ENCODE measurements at places on chromosomes 1 and 21.

DNA sequence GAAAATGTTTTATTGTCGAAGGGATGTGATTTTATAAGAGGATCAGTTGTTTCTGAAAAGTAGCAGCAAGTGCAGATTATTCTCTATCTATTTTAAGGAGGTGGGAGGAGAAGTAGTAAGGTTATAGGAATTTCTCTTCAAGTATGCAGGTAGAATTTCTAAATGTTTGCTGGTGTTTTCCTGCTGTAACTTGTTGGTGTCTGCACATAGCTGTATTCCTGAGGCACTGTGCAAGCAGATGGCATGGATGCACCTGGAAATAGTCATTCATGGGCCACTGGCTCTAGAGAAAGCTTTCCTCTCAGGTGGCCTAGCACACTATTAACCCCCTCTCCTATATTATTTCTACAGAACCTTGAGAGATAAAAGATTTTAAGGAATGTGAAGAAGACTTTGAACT is 30.3 kb upstream of the PODN start:
- no peak for DNase-seq

DNA sequence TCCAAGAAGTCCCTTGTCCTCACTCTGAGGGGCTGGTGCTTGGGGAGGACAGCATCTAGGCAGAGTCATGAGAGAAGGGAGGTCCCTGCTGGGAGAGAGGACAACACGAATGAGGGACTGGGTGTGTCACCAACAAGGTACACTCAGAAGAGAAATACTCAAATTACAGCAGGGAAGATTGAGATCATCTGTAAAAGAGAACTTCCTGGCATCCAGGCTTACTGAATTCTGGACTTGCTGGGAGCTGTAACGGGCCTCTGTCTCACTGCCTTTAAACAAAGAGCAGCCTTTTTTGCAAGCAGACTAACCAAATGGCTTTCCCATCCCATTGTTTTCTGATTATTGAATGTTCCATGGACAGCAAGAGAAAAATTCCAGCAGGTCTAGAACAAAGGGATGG is 195.7 kb upstream of the RAB4A start:
- no peak for DNase-seq

- no peak for DNase-seq
Observed at GRCh38 chr1:165444897-165445370, at the start of gene RXRG. Gene RXRG (minus strand): TSS chr1:165445126. CDS start chr1:165444893, 233 bp downstream.

- DNase-seq, result peak; percentile 58
Observed at GRCh38 chr1:154404984-154405746, at the start of gene IL6R. Gene IL6R (plus strand): TSS chr1:154405343. CDS start chr1:154405630, 287 bp downstream.

GRCh38 chr1:66415866-66416265 is 118.1 kb upstream of the SGIP1 start:
- DNase-seq, result no peak

GRCh38 chr1:170530972-170531757 is 801 bp upstream of the GORAB start:
- DNase-seq, result no peak

DNA sequence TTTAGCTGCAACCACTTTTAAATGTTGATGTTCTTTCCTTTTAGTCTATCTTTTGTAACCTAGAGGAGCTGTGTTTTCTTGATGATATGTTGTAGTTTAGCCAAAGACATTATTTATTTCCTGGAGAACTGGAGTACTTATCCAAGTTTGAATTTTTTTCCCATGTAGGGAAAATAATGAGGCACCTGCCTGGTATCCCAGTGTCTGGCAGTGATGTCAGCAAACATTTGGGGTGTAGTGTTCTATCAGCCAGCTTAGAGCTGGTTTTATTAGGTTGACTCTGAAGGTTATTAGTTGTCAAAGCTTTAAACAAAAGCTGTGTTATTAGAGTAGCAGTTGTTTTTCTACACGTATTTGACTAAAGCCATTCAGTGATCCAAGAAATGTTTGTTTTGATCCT is 3.2 kb downstream of the CTPS1 start:
- no peak for DNase-seq

DNA sequence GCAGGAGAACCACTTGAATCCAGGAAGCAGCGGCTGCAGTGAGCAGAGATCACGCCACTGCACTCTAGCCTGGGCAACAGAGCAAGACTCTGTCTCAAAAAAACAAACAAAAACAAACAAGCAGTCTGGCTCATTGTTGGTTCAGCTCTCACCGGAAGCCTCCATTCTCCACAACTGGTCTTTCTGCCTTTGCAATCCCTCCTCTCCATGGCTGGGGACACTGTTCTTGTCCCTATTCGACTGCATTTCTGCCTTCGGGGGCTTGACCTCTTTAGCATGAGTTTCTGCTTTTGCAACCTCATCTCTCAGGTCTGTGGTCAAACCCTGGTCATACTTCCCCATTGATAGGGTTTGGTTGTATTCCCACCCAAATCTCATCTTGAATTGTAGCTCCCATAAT is 216.3 kb upstream of the NR5A2 start:
- no peak for DNase-seq

GRCh38 chr1:98884864-98885263 is 119.8 kb downstream of the PLPPR5 start:
- no peak for DNase-seq

GRCh38 chr1:52296345-52296744 is 69.7 kb downstream of the CC2D1B start:
- DNase-seq, result peak; percentile 64

- DNase-seq, result peak; percentile 76
Observed at GRCh38 chr1:244046907-244047611, 4.0 kb upstream of the ZBTB18 start.

- no peak for DNase-seq
Observed at GRCh38 chr1:157233131-157233530, 94.9 kb upstream of the ETV3 start.

DNA sequence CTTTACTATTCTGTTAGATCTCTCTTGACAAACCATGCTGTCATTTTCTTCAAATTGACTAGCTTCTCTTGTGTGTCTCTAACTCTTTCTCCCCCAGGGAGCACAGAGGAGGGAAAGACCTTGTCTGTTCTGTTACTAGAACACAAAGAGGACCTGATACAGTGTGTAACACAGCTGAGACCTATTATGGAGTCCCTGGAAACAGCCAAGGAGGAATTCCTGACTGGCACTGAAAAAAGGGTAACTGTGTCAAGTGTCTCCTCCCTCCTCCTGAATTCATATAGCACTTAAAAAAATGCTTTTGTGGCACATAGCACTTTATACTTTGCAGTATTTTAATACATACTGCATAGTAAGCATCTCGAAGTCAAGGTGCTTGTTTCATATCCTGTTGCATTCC is 50.6 kb downstream of the ZBTB40 start:
- DNase-seq, result no peak

GRCh38 chr21:25925064-25925800 is 190.5 kb downstream of the GABPA start:
- DNase-seq, result no peak

GRCh38 chr21:37118187-37118826 is 45.3 kb downstream of the TTC3 start:
- DNase-seq, result no peak

DNA sequence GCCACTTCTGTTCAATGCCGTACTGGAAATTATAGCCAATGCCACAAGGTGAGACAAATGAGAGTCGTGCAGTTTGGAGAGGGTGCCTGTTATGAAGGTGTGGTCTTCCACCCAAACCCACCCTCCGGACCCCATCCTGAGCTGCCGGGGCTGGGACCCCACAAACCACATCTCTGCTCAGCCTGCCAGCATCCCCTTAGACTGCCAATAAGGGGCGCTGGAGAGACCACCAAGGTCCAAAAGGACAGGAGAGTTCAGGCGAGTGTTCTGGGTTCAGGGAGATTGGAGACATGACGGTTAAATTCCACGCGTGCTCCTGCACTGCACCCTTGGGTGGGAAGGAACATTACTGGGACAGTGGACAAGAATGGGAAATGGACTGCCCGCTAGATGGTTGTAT is 48.7 kb upstream of the COL18A1 start:
- peak; percentile 8 for DNase-seq

- no peak for DNase-seq
Observed at GRCh38 chr1:34140011-34140676, 24.9 kb downstream of the CSMD2 start.

DNA sequence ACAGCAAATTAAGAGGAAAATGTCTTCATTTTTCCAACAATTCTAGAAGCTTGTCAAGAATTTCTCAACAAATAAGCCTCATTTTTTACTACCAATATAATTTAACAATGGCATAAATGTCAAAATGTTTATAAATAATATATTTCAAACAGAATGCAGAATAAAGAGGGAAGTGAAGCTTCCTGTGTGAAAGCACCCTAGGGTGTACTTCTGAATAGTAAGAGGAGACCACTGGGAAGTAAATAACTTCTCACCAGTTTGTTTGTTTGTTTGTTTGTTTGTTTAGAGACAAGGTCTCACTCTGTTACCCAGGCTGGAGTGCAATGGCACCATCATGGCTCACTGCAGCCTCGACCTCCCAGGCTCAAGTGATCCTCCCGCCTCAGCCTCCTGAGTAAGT is 244.3 kb downstream of the SLC45A1 start:
- DNase-seq, result no peak

- DNase-seq, result no peak
Observed at GRCh38 chr1:118254491-118255425, 69.7 kb upstream of the SPAG17 start.

GRCh38 chr1:160707236-160708064 is 4.2 kb downstream of the CD48 start:
- no peak for DNase-seq

- no peak for DNase-seq
Observed at GRCh38 chr1:92277105-92277723, 21.6 kb downstream of the GLMN start.

DNA sequence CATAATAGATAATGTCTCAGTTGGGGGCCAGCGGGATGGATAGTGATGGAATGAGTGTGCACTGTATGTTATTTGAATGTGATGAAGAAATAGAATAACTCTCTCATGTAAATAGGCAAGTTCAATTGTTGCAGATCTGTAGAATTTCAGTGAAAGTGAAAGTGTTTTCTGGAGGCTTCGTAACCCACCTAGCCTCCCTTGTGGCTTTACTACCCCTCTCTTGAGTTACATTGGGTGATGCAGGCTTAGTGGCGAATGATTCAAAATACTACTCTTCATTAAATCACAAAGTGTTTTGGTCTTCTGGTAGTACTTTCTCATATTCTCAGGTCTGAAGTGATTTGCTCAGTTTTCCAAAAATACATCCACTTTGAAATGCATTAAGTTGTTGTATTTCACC is 411.9 kb downstream of the ZP4 start:
- DNase-seq, result no peak

DNA sequence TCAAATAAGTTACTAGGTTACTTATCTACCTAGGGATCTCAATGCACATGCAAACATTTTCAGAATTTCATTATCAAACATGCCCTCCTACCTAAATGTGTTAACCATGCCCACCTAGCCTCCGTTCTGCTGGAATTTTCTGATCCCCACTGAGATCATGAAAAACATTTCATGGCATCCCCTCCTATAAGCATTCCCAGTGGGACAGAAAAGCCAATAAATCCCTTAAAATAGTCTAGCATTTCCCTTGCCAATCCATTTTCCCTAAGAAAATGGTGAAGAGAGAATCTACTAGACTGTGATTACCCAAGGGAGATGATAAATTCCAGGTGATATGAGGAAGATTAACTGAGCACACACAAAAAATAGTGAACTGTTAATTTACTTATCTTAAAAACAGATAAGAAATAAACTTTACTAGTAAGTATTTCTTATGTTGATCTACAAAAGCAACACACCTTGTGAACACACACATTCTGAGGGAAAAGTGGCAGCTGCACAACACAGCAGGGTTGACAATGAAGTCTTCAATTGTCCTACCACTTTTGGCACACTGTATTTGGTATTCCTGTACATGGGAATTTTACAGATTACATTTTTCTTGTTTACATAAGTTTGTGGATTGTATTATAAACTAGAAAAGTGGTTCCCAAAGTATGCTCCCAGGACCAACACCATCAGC is 49.6 kb downstream of the ARID4B start:
- no peak for DNase-seq

DNA sequence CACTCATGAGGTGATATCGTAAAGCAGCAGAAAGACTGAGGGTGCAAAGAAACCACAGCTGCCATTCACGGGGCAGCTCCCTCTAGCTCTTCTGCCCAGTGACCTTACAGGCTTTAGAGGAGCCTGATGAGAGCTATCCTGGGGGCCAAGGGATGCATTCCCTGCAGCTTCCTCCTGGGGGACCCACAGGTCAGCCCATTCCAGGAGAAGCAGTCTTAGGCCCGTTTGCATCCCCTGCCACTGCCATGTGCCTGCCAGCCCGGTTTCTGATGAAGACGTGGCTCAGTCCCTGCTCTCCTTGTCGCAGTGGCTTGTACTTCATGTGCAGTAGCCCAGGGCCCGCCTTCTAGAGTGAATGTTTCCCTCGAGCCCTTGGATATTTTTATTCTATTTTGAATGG is 22.8 kb downstream of the ATP5PO start:
- DNase-seq, result no peak

DNA sequence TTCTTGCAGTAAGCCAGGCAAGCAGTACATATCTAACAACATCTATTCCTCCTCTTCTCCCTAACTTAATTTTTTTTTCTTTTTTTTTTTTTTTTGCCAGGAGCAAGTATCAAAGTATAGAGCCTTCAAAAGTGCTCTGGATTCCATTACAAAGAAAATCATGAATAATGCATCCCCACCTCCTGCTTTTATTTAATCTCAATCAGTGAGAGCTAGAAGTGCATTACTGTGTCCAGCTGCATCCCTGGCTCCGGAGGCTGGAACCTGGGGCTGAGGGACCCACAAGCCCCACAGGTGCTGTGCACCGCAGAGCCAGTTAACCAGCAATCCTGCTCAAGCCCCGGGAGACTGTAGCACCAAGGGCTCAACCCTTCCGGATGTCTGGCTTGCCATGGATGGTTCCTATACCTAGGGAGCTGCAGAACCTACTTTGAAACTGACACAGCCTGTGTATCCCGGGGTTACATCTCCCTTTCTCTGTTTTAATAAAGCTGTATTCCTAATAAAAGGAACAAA is 455.9 kb upstream of the RUNX1 start:
- no peak for DNase-seq

GRCh38 chr1:169681140-169681539 is 30.3 kb downstream of the SELL start:
- no peak for DNase-seq

DNA sequence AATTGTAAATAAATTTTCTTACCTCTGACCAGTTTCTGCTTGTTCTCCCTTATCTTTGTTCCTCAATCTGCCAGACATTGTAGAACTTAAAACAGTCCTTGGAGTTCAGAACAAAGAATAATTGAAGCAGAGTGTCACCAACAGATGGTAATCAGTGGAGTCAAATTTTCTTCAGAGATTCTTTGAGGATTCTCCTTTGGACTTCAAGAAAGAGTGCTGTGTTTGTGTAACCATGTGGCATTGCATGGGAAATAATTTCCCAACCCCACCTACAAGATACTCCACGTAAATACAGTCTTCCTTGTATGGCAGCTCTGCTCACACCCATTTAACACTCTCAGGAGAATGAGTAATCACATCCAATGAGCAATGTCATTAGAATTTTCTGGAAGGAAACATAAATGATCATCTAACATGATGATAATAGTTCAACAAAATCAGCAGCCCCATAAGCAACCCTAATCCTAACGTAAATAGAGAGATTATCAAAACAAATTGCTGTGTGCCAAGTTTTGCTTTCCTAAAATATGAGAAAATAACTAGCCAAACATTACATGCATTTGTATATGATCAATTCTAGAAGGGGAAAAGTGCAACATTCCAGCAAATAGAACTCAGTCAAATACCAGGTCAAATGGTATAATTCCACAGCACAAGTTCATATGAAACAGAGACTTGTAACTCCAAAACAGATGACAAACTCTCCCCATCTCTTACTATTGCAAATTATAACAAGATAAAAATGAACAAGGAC is 6.9 kb upstream of the DENND1B start:
- DNase-seq, result no peak

- DNase-seq, result no peak
Observed at GRCh38 chr1:181985936-181986906, 75.3 kb downstream of the ZNF648 start.

Data from hematopoietic multipotent progenitor cell treated with erythropoietin and hydrocortisone succinate and interleukin-3 and kit ligand, for 8 days (in vitro differentiated cells).